ENCODE measurements at places on chromosomes 6 and 20.

GRCh38 chr6:80872199-80872950, 765.9 kb downstream of the BCKDHB start:
- no peak for DNase-seq

- no peak for DNase-seq
Measured at GRCh38 chr6:43734294-43734665, 35.7 kb upstream of the VEGFA start.

DNA sequence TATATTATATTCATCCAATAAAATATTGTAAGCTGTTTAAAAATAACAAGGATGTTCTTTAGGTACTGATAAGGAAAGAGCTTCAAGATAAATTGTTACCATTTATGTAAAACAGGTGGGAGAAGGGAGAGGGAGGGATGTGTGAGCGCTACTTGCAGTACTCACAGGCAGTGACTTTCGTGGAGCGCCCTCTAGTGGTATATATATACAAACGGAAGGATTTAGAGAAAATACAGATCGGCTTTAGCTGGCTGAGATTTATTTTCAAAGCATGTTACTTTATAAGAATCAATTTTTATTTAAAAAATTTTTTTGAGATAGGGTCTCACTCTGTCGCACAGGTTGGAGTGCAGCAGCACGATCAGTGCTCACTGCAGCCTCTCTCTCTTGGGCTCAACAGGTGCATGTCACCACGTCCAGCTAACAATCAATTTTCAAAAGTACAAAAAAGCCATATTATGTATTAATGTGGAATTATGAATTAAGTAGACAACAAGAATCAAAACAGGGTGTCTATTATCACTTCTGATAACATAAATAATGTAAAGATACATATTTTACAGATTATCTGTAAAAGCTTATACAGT, 3.3 kb upstream of the MOG start:
- no peak for DNase-seq

- no peak for DNase-seq
Measured at GRCh38 chr20:58073945-58074856, 154.3 kb downstream of the ANKRD60 start.

DNA sequence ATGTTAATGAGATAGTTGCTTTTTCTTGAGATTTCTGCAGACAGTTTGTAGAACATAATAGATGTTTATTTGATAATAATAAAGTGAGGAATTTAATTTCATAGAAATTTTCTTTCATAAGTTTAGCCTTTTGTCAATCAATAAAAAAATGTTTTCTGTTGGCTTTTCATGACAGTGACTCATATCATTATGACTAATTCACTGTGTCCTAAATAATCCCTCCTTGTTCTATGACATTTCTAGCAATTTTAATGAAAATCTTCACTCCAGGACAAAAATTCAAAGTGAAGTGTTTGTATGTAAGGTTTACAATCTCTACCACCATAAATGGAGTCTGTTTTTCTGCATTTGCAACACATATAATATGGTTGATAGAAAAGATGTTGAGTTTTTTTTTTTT, 109.9 kb downstream of the UTRN start:
- no peak for DNase-seq

GRCh38 chr6:11889572-11889971, 111.0 kb upstream of the ADTRP start:
- DNase-seq: no peak

- no peak for DNase-seq
Measured at GRCh38 chr6:148700741-148701311, 46.0 kb upstream of the UST start.

Measured in stimulated activated CD8-positive, alpha-beta memory T cell treated with anti-CD3 and anti-CD28 coated beads, Interleukin-15, amount 100 ng/mL, for 1 hour (primary cell).